ENCODE measurements at places on chromosomes 3 and 15. TPM values are rescaled to one million over a fixed set of nuclear protein-coding genes. Genes with fewer than 3 reads are reported as not detected.
A peak's percentile ranks its signal among the peaks of the same experiment; 100 is the strongest.

DNA sequence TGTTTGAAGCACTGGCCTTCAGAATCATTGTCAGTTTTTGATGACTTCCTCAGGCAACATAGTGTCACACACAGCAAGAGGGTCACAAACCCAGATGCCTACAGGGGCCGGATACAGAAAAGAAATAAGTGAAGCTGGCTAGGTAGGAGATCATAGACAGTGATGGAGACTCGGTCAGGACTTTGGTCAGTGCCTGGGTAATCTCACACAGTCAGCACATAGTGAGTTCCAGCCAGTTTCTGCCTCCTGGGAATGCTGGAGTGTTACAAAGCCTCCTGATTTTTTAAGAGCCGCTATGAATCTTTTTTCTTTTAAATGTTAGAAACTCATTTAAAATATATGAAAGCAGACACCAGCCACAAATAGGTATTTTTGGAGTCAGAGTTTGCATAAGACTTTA, 399.1 kb downstream of the IL5RA start:
- DNase-seq, result no peak

DNA sequence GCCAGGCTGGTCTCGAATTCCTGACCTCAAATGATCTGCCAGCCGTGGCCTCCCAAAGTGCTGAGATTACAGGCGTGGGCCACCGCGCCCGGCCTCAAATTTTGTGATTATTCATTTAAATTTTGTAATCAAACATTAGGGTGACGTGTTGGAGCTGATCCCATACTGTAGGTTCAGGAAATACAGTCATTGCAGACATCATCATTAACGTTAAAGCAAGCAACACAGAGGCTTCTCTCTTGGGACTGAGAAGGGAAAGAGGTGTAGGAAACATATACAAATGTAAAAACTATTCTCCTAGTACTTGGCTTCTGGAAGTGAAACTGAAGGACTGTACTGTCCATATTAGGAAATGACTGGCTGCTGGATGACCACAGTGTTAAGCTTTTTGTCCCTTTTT, 11.1 kb upstream of the ARID3B start:
- DNase-seq, result no peak

DNA sequence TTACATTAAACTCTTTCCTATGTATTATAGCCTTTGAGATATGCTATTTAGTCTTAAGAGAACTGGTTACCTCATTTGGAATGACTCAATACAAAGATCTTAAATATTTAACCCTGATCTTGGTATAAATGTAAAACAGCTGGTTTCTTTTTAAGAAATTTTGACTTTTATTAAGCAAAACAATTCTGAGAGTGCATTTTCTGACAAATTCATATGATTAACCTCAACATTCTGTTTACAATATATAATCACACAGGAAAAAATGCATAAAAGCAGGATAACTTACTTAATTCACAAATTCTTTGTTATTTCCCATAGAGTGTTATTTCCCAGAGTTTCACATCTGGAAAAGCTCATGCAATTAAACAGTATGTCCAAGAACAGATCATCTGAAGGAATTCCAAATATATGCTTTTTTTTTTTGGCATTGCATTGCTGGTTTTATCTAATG, 400.4 kb upstream of the THBS1 start:
- peak; percentile 53 for DNase-seq

The CLRN1 gene
- polyA plus RNA-seq, result not detected

GRCh38 chr15:101489237-101489598, 289 bp downstream of the PCSK6 start:
- no peak for DNase-seq

DNA sequence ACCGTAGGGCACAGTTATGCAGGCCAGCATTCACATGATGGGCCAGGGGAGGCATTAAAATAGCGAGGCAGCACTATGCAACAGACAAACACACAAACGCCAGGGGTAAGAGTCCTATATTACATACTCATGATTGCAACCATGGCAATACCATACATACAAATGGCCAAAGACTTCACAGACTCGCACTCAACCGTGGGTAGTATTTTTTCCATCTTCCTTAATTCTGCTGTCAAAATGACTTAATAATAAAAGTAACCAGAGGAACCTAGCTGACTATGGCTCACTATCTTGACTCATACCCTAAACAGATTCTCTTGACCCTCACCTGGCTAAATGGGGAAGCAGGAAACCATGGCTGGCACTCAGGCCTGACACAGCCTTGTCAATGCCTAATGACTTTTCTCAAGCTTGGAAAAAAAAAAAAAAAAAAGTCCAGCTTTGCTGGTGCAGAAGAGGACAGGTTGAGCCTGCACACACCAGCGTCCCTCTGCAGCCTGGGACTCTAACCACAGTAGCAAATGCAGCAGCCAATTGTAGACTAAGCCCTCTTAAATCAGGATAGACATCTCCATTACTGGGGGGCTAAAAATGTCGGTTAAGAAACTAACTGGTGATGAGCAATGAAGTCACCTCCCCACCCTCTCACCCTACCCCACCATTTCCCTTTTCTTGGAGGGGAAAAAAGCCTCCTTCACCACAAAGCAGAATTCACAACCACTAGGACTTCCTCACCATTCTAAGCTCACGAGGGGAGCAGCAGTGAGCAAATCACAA, 23.1 kb downstream of the CCDC12 start:
- DNase-seq, result no peak

The BDH1 gene
- 37.7 TPM for polyA plus RNA-seq

DNA sequence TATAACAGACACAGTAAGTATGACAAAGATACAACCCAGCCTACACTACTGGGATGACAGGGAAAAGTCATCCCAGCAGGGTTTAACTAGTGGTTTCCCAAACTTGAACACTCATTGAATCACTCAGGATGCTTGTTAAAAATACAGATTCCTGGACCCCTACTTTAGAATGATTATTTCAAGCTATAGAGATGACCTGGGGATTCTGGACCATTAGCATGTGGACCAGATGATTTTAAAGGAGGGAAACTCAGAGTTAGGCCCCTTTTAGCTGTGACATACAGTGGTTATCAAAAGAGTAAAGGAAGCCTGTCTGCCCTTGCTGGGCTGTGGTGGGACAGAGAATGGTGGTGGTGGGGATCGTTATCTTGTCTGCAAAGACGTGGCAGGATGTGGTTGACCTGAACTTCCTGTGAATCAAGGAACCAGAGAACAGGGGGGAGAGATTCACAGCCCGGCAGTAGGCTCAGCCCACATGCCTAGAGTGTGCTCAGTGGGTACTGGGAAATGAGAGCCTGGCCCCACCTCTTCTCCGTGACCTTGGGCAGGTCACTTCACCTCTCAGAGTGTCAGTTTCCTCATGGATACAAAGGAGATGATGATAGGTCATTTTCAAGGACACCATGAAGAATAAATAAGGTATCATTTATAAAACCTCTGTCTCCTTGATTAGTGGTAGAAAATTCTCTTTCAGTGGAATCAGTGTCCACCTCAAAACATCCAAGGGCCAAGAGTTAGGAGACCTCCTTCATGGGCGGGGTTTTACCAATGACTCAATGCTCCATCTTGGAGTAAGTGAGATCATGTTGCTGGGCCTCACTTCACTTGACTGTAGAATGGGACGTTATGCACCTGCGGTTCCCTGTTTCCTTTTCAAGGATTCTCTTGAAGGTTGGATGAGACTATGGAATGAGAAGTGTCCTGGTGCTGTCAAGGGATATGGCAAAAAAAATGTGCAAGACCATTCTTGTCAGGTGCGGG, 306.5 kb downstream of the RPLP1 start:
- no peak for DNase-seq

GRCh38 chr15:85302271-85302670, 78.1 kb upstream of the AKAP13 start:
- no peak for DNase-seq

- no peak for DNase-seq
These were observed 86.1 kb downstream of the ADAMTS17 start for GRCh38 chr15:100255644-100256043.

DNA sequence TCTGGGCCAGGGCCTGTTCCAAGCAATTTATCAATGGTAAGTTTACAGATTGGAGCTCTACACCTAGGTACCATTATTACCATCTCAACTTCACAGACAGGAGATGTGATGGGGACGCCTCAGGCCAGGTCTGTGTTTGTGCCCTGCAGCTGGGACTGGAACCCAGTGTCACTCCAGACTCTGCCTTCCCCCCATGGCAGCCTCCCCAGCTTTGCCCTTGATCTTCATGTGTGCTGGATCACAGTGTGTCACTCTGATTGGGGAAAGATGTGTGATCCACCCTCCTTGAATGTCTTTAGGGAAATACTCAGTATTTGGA, 59.6 kb downstream of the MGLL start:
- no peak for DNase-seq

The DPPA4 gene
- polyA plus RNA-seq, result 4.9 TPM

The GP9 gene
- 1.5 TPM for polyA plus RNA-seq

The MUSTN1 gene
- 0.28 TPM for polyA plus RNA-seq

The ZBED2 gene
- polyA plus RNA-seq, result 0.25 TPM

- no peak for DNase-seq
These were observed 129.1 kb upstream of the MEF2A start for GRCh38 chr15:99436542-99437314.

DNA sequence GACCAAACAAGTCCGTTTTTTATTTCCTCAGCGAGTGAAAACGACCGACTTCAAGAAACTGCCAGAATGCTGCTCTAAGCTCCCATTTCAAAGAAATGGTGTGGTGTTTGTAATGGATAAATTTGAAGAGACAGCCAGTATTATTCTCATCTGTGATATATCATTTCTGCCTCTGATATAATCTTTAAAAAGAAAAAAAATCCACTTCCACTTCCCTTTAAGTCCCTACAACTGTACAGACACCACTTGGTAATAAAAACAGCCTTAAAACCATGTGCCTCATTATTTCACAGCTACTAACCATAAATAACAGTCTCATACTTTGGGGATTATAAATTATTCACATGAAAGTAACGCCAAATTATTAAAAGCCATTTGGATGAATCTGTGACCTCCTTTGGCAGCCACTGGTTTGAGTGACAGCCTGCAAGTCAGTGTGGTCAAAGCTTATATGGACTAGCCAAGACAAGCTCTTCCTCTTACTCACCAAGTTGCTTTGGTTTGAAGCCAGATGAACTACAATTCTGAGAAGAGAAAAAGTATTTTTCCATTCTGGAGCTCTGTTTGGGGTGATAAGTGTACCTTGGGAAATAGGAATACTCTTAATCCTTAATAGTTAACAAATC, 168.0 kb downstream of the SHOX2 start:
- no peak for DNase-seq

- no peak for DNase-seq
These were observed 25.4 kb upstream of the CHMP2B start for GRCh38 chr3:87201727-87202126.

DNA sequence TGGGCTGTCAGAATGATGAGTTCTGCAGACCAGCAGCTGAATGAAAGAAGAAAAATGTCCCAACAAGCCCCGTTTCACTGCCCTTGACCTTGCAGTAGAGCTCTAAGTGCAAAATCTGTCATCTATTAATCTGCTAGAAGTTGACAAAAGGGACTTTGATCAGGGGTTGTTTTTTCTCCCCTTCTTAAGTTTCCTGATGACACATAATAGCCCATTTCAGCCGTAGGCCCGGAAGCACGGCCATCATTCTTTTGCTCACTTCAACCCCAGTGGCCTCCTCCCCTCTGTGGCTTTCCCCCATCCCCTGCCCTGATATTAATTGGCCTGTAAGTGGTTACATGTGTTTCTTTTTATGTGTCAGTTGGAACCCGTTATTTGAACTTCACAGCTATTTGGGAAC, 298.9 kb downstream of the RPLP1 start:
- DNase-seq, result peak; percentile 70

- DNase-seq, result no peak
These were observed 24.9 kb downstream of the CX3CR1 start for GRCh38 chr3:39254806-39255449.

DNA sequence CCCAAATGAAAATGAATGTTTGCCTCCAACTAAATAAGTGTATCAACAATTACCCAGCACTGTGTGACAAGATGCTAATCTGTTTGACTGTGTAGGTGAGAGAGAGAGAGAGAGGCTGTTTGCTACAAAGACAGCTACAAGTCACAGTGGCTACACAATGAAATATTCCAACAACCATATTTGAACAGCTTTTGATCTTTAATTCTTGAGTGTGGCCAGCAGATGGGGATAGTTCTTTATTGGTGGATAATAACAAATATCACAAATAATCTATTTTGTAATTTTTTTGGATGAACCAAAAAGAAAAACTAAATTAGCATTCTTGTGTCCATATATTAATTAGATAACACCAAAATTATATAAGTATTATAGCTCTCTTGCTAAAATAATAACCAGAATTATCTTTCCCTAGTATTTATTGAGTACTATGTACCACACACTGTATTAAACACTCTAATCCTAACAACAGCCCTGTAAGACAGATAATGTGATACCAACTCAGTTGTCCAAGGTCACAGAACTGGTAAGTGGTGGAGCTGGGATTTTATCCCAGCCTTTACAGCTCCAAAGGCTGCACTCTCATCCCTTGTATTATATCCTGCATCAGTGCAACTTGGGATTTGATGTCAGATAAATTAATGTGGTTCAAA, 61.9 kb upstream of the C3orf80 start:
- no peak for DNase-seq

The SLC28A1 gene
- polyA plus RNA-seq, result 6.3 TPM

All from left renal cortex interstitium (tissue), 4 donors.